ENCODE measurements at places on chromosomes 7 and 10.

DNA sequence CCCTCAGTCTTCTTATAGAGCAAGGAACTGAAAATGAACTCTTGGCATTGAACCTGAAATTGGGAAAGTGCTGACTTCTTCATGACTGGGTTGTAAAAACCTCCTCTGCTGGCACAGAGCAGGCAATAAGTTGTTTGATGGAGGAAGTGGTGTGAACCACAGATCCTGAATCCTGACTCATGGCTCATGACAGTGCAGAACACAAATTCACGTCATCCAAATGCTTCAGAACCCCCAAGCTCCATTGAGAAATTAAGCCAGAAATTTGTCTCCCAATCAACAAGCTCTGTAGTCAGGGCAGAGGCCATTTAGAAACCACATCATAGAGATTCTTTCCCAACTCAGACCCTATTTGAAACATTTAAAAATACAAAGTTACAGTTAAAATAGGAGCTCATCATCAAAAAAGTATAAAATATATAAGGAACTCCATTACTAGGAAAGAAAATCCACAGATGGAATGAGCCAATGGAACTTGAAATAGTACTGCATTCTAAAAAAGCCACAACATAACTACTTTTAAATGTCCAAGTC is 10.3 kb upstream of the STK17A start:
- DNase-seq, result no peak

GRCh38 chr7:37483627-37484026 is 35.0 kb upstream of the ELMO1 start:
- no peak for DNase-seq

DNA sequence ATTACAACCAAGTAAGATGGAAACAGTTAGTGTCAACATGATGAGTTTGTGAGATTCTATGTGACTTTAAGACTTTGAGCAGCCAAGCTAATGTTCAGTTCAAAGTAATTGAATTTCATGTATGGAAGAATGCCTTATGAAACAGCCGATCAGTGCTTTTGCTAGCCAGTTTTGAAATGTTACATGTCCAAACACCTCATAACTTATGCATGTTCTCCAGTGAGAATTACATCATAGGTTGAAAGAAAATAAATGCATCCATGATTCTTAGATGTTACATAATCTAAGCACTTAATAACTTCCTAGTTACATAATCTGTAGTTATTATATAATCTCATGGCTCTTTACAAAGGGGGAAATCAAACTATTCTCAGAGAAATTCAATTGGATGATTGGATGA is 211.3 kb downstream of the BICC1 start:
- no peak for DNase-seq

- DNase-seq, result no peak
Observed at GRCh38 chr7:10939237-10939910, 34.3 kb upstream of the PHF14 start.

Measured in WERI-Rb-1 (cell line).